Activated CD4-positive, alpha-beta T cell treated with anti-CD3 and anti-CD28 coated beads, Interleukin-2, amount 10 ng/mL, durations not matched to agents 7 days and 5 days (primary cell): ENCODE measurements at places on chromosomes 11 and 22.

DNA sequence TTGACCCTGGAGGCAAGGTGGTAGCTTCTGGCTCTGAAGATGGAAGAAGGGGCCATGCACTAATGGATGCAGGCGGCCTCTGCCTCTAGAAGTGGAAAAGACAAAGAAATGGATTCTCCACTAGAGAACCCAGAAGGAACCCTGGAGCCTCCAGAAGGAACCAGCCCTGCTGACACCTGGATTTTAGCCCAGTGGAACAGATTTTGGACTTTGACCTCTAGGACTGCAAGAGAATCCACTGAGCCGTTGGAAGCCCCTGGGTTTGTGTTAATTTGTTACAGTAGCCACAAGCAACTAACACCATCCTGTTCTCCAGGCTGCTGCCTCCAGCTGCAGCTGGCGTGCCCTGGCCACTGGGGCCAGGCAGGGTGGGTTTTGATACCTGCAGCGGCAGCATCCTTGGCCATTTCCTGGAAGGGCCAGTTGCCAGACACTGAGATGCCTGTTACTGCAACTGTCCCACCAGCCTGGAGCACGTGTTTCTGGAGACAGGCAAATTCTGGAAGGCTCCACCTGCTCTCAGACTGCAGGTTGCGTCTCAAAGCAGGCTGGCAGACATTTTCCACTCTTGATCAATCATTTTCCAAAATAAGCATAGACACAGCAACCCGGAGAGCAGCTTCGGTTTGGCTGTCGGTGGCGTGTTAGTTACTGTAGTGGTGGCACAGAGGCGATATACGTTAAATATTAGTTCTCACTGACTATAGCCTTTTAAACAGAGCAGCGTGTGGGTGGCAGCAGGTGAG is 76.8 kb upstream of the PARVG start:
- DNase-seq = no peak

DNA sequence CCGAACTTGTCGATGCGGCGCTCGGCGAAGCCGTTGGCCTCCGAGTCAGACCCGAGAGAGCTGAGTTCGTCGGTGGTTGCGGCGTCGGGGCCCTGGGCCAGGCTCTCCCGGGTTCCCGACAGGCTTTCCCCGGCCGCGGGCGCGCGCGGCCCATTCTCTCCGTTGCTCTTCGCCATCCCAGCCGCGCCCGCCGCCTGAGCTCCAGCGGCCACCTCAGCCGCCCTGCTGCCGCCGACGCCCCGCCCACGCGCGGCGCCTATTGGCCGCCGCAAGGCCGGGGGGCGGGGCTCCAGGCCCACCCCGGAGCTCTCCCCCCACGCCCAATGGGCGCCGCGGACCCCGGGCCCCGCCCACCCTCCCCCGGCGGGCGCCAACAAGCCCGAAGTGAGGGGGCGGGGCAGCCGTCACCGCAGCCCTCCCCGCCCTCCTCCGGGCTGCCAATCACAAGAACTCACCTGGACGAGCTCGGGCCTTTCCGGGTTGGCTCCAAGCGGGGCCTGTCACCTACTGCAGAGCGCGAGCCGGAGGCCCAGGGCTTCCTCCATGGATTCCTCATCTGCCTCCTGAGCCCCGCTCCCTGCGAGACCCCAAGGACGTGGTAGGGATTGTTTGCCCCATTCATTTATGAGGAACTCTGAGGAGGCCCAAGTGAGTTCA is at the start of gene TBC1D10A:
Gene TBC1D10A, minus strand, starts transcription at position 236 of the 657 bp plus-strand sequence. Its CDS starts 60 bp downstream, at position 176.
- DNase-seq = peak; percentile 95

DNA sequence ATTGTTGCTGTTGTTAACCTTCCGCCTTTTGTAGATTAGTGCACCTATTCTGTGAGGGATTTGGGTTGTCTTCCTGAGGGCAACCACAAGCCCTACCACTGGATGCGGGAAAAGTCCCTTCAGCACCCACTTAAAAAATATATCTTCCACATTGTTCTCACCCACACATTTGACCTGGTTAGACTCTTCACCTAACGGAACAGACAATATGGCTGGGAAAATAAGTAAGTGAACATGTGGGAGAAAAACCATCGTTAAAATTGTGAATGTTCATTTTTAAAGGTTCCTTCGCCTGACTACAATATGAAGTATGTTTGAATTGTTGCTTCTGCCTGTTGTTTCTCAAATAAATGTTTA is 72.0 kb upstream of the MPEG1 start:
- no peak for DNase-seq

- DNase-seq = no peak
Measured at GRCh38 chr11:72723508-72723907, 28.7 kb downstream of the ARAP1 start.
